Nephron progenitor cell (in vitro differentiated cells): ENCODE measurements at places on chromosomes 11 and 22.

DNA sequence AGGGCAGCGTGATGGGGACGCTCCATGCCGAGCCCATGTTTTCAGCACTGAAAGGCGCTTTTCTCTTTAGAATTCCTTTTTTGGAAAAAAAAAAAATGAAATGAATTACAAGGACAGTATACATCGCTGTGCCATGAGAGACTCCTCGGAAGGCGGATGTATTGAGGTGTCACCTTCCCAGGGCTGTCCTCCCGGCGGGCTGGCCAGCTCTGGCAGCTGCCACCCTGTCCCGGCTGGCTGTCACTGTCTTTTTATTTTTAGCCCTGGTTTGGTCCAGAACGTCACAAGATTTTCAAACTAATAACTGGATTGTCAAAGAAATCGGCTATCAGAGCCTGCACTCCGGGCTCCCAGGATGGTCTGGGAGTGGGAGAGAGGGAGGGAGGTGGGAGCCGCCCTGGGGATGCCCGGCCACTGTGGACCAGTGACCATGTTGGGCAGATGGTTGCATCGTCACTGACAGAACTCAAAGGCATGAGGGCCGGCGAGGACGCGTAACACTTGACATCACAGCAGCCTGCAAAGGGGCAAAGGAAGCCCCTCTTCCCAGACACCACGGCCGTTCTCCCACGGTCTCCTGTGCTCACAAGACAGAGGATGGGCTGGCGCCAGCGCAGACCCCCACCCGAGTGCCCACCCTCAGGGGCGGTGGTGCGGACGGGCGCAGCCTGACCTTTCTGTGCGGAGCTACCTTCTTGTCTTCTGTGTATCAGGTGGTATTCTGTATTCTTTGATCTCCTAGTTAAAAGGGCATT, 392.9 kb downstream of the TBC1D22A start:
- DNase-seq = no peak

- DNase-seq = no peak
Observed at GRCh38 chr11:60857378-60858232, 1.9 kb upstream of the PTGDR2 start.

GRCh38 chr11:125740617-125741016, 5.5 kb upstream of the PATE1 start:
- DNase-seq = no peak

- DNase-seq = no peak
Observed at GRCh38 chr11:79400206-79400605, 40.6 kb downstream of the TENM4 start.

GRCh38 chr22:26756675-26757293, 99.4 kb downstream of the MIAT start:
- DNase-seq = peak; percentile 82

DNA sequence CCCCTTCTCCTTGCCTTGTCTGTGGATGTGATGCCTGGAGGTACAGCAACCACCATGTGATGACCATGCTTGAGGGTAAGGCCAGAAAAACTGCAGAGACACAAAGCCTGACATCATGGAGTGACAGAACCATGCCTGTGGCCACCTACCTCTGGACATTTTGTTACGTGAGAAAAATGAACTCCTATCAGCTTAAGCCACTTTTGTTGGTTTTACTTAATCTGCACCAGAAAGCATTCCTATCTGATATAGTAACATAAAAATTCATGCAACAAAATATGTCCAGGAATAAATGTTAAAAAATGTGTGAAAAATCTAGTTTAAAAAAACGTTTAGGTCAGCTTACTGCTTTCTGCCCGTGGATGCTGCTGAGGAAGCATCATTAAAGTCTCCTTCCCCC, 42.6 kb upstream of the P4HA3 start:
- DNase-seq = no peak

- DNase-seq = no peak
Observed at GRCh38 chr22:44153710-44154109, 27.0 kb upstream of the PARVG start.

DNA sequence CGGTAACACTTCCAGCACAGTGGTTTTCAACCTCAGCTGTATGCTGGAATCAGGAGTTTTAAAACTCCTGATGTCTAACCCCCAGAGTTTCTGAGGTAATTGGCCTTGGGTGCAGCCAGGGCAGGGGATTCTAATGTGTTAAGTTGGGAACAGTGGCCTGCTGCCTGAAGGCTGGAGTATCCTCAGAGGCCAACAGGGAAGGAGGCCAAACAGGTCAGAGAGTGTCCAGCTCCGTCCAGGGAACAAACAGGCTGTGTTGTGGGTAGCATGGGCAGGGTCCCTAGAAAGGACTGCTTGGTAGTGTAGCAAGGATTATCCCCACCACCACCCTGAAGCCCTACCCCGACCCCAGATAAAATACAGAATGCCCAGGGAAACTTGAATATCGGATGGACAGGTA, 10.8 kb upstream of the DAGLA start:
- DNase-seq = no peak

DNA sequence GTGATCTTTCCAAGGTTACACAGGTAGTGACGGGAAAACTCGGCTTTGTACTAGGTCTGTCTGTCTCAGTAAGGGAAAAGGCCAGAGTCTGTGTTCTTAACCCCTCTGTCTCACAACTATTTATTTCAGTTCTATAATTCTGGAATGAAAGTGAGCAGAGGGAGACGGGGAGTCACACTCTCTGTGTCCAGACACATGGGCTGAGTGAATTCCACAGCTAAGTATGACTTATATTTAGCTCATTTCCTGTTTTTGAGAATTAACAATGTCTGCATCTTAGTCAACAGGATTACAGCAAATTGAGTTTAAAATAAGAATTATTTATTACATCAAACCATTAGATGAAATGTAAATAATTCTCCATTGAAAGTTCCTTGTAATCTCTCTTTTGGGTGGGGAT, 62.5 kb upstream of the OR4B1 start:
- DNase-seq = no peak

- DNase-seq = no peak
Observed at GRCh38 chr11:36532941-36533601, 23.0 kb upstream of the TRAF6 start.

DNA sequence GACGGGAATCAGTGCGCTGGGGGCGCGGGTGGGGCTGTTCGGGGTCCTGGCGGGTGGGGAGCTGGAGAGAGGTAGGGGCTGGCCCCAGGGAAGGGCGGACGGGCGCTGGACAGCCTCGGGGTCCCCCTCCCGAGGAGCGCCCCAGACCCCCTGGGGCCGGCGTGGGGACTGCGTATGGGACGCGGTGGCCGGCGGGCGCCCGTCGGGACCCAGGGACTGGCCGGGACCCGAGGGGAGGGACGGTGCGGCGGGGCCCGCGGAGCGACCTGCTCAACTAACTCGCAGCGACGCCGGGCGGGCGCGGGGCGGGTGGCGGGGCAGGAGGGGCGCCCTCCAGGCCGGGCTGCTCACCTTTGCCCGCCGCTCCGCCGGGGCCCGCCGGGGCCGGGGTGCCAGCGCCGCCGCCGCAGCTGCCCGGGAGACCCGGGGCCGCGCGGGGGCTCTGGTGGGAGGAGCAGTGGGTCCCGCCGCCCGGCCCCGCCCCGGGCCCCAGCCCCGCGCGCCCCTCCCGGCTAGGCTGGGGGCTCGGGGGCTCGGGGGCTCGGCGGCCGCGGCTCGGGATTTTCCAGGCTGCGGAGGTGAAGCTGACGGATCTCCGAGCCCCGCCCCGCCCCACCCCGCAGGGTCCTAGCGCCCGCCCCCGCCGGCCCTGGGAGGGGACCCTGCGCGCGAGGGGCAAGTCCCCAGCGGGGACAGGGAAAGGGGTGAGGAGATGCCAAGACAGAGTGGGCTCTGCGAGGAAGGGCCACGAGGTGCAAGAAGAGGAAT, 12.3 kb downstream of the STARD10 start:
- peak; percentile 68 for DNase-seq

DNA sequence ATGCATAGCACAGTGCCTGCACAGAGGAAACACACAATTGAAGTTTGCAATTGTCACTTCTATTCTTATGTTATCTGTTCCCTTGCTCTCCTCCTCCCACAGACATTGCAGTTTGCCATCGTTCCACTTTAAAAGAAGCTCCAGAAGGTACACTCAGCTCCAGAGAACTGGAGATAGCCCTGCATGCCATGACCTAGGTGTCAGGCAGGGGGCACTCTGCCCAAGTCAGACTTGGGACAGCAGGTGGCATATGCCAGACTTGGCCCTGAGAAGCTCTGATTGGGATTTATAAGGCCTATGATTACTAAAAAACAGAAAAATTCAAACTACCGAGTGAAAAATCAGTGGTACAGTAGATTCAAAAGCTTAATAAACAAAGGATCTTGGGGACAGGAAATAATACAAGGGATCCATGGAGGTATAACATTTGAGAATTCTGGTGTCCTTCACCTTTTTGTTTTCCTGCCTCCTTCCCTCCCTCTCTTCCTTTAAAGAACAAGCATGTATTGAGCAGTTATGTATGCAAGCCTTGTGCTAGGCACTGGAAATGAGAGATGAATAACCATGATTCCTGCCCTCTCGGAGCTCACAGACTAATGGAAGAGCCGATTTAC, 40.0 kb downstream of the TENM4 start:
- DNase-seq = peak; percentile 57

GRCh38 chr11:45859661-45860140, 12.4 kb downstream of the CRY2 start:
- DNase-seq = peak; percentile 37

DNA sequence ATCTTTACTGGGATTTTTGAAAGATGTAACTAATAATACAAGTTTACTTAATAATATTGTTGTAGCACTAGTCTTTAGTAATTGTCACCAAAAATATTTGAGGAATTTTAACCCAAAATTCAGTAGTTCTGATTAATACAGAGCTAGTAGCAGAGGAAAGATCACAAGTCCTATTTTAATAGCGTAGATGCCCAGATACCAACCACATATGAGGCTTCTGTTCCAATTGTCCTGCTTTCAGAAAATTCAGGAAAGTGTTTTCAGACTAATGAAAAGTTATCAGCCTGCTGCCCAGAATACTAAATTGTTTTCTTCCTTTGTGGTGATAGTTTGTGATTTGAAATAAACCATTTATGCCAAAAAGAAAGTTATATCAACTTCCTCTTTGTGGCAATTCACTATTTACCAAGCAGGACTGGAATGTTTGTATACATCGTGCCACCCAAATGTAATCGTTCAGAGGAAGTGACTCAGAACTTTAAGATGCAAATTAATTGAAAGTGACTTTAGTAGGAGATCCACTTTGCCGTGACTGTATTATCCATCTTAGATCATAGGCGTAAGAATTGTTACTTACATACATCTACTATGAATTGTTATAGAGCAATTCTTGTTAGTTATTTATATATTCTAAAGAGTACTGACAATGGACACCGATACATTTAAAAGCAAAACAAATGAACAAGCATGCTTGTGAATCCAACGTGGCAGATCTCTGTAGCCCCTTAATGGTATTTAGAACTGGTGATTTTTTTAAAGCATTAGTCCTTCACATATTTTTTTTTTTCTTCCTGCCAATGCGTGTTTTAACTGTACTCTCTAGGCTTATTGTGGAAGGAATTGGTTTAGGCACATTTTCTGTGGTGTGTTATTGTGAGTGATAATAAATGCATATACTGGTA, 231.0 kb downstream of the DDX10 start:
- no peak for DNase-seq

GRCh38 chr11:16791191-16791961, 52.9 kb downstream of the C11orf58 start:
- DNase-seq = no peak

DNA sequence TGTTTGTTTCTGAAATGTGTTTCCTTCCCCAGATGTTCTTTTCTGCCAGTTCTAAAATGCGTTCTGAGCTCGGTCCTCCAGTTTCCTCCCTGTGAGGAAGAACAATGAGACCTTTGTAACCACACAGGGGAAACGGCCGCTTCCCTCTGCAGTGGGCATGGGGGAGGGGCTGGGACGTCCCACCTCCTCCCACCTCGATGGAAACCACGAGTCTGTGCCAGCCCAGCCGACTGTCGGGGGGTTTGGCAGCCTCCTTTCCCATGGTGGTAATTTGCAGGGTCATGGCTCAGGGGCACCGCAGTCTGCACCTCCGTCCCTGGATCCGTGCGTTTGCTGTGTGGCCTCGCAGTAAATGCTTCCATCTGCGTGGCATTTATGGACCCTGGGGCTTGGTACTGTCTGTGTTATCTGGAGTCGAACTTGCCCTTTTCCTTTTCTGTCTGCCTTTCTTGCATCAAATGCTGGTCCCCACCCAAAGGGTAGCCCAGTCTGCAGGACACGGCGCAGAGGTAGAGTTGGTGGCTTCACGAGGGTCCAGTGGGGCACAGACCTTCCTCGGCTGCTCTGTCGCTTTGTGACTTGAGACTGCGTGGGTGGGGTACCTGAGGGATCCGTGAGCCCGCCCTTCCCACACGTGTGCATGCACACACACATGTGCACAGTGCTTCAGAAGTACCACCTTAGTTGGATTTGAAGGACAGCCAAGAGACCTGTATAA, 16.1 kb downstream of the LRP5 start:
- peak; percentile 57 for DNase-seq

GRCh38 chr11:103031834-103032233, 60.1 kb downstream of the DCUN1D5 start:
- no peak for DNase-seq
